Right ventricle myocardium superior (tissue), 1 donor: ENCODE measurements at places on chromosomes 3 and 15. TPM values are rescaled to one million over a fixed set of nuclear protein-coding genes. Genes with fewer than 3 reads are reported as not detected.

DNA sequence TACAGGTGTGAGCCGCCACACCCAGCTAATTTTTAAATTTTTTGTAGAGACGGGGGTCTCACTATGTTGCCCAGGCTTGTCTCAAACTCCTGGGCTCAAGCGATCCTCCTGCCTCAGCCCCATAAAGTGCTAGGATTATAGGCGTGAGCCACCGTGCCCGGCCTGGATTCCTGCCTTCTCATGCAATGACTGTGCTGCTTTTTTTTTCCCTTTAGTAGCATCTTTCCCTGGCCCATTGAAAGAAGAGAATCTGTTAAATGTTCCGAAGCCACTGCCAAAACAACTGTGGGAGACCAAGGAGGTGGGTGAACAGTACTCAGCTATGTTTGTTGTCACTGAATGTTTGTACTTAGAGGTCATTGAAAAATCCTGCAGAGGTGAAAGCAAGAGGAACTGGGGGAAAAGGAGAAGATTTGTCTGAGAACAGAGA is 88.0 kb downstream of the CRTC3 start:
- DNase-seq: no peak

- DNase-seq: no peak
These were observed 1.4 kb downstream of the CD200R1 start for GRCh38 chr3:112973325-112974177.

GRCh38 chr3:35932995-35933394 is 293.7 kb downstream of the ARPP21 start:
- no peak for DNase-seq

- no peak for DNase-seq
These were observed 483.1 kb upstream of the EPHA6 start for GRCh38 chr3:96331341-96331740.

GRCh38 chr3:40961104-40961857 is 238.0 kb upstream of the CTNNB1 start:
- DNase-seq: no peak

Gene DTX3L
- 10.2 TPM for total RNA-seq

DNA sequence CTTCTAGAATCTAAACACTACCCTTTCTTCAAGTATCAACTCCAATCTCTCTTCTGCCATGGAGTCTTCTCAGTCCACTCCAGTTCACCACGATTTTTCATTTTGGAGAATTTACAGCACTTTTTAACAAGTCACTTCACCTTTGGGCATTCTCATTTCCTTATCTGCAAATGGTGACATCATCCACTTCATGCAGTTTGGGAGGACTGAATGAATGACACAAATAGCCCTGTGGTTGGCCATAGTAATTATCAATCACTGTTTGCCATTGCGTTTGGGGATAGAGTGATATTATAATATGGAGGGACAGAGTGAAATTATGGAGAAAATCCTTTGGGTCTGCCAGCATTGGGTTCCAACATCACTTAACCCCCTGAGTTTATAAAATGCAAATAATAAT is 38.0 kb upstream of the TM4SF1 start:
- no peak for DNase-seq

GRCh38 chr15:45644437-45644836 is 9.6 kb downstream of the SQOR start:
- no peak for DNase-seq

- DNase-seq: no peak
These were observed 1050.0 kb downstream of the TBL1XR1 start for GRCh38 chr3:176147251-176147650.

Gene RARRES1
- total RNA-seq: 9.1 TPM

- peak; percentile 70 for DNase-seq
These were observed 484.5 kb upstream of the NR2F2 start for GRCh38 chr15:95845862-95846515.

GRCh38 chr3:106006571-106006970 is 137.8 kb upstream of the CBLB start:
- no peak for DNase-seq
